ENCODE measurements at places on chromosomes 13 and 19.

GRCh38 chr19:23377276-23377675 is 18.0 kb downstream of the ZNF91 start:
- no peak for DNase-seq

DNA sequence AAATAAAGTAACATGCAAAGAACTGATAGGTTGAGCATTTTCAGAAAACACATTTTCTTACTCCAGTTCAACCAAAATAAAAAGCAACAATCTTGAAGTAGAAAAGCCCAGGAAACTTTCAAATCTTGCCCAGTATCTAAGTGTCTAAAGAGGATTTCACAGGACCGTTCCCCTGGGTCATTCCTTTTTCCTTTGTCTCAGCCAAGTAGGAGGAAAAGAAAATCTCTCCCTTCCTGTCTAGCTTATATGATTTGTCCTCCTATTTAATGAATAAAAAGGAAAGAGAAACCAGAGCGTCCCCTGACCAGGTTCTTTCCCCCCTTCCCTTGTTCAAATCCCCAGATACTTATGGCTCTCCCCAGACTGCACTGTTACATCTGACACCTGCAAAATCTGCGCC is 248.0 kb downstream of the KCTD12 start:
- DNase-seq, result no peak

DNA sequence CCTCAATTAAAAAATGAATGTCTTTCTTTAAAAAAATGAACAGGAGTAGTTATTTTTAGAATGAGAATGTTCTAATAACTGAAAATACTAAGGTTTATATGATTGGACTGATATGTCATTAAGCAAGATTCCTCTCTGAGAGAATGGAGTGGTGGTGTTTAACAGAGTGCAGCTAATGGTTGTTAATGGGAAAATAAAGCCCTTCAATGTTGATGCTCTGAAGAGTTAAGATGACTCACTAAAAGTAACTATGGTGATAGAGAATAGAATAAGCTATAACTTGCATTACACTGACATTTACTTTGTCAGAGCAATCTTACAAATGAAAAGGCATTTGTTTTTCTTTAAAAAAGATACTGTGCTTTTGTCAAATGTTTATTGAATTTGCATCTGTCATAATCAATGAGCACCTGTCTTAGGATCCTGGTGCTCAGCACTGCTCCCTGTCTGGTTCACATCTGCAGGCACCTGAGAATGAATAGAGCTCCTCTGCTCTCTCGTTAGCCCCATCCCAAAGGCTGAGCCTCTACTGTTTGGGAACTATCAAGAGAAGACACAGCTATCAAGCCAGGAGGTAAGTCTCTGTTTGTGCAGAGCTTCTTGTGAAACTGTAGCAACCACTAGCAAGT is 15.1 kb downstream of the PABPC3 start:
- no peak for DNase-seq

DNA sequence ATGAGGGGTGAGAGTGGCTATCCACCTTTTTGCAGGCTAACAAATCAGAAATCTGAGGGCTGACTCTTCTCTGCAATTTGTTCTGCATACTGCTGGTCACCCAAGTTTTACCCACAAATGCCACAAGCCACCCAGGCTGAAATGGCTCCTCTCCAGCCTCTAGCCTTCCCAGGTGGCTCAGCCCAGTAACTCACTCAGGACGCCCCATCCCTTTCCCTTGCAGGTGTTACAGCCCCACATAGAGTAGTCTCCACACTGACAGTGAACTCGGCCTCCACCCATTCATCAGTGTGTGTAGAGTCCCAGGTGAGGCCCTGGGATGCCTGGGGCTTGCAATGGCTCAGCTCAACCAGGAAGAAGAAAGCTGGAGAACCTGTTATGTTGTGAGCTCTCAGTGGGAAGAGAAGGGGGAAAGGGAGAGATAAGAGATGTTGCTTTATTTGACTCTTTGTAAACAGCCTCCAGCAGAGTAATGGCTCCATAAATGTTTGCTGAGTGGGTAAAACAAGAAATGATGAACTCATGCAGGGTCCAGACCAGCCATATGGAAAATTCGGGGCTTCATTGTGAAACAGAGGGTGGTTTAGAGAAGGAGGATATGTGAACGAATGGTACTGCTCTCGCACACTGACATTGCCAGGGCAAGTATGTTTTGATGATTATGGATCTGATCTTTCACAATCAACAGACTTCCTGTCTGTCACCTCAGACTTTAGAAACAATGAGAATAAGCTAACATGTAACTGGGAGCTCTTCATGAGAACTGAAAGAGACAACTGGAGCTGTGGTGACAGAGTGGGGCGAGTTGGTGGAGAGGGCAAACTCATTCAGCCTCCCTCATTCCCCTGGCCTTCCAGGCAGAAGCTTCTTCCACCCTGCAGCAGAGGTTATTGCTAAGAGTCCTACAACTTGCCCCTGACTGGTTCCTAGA is 74.2 kb upstream of the RFC3 start:
- no peak for DNase-seq

GRCh38 chr13:39099231-39099630 is 61.0 kb downstream of the NHLRC3 start:
- DNase-seq, result no peak

DNA sequence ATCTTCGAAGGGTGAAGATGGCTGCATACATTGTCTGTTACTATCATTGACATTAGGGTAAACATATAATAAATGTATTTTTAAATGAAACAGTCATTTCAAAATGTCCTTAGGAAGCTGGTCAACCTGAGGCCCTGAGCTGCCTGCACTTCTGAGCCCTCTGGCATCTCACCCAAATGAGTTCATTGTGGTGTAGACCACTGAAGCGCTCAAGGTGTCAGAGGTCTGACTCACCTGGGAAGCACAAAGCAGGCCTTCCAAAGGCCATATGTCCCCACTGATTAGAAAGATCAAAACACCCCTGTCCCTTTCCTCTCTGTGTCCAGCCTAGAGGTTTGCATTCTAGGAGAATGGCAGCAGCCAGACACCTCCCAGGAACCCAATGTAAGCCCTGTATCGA is 59.6 kb downstream of the COL4A2 start:
- no peak for DNase-seq

DNA sequence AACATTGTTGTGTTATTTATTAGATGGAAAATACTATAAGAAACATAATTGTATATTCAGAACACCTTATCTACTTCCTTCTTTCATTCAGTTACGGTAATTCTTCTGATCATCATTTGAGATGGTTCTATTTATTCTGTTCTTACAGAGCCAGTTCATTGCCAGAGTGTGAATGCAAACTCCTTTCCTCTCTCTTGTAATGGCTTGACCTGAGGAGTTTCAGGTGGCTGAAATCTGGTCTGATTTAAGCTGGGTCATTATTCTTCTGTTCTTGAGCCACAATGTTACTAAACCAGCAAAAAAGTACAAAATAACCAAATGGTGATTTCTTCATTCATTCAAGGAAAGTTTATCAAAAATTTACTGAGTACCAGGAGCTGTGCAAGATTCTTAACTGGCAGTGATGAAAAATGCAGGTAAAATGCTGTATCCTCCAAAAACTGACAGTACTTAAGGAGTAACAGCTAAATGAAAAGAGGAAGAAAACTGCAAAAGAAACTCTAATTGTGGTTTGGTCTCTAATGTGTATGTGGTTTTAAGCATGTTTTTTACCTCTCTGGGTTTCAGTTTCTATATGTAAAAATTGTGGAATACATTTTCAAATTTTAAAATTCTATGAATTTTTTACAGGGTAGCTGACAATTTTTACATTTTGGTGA is 182.4 kb upstream of the UFM1 start:
- DNase-seq, result no peak

DNA sequence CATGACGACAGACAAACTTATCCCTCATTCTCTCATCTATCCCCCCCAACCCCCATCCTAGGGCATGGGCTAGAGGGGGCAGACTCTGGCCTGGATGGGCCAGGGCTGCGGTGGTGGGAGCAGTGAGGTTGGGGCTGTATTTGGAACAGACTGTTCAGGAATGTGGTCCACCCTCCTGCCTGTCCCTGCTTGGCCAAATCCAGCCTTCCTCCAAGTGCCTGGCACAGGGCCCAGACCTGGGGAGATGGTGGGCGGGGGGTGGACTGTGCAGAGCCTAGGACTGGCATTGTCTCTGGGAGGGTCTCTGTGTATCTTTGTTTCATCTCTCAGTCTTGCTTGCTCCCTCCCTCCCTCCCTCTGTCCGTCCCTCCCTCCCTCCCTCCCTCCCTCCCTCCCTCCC is 14.2 kb downstream of the EGLN2 start:
- DNase-seq, result no peak

GRCh38 chr13:78659732-78660494 is 958 bp upstream of the OBI1 start:
- DNase-seq, result peak; percentile 19

DNA sequence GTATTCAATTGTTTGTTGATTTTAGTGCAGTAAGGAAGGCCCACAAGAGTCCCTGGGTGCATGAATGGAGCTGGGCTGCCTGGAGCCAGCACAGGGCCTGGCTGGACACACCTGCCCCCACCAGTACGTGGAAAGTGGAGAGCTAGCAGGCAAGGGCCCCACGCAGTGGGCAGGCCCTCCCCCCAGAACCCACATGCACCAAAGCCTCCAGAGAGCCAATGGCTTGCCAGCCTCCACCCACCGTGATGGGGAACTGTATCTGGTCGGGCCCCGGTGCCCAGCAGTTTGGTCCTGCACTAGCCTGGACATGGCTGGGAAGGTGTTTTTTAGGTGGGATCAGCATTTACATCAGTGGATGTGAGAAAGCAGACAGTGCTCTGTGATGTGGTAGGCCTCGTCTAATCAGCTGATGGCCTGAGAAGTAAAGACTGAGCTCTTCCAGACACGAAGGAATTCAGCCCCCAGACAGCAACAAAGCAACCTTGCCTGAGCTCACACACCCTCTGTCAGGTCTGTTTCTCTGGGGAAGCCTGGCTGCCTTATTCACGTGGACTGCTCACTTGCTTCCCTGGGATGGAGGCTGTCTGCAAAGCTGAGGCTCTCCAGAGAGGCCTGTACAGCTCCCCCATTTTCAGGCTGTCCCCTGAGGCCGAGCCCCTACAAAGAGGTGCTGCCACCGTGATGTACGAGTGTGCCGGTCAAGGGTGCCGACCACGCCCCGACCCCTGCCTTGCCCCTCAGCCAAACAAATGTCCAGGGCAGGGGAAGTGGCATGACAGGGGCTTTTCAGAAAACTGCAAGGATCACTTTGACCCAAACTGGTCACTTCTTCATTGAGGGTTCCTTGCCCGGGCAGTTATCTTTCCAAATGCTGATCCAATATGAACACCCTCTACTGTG is 27.5 kb downstream of the RAB20 start:
- no peak for DNase-seq

DNA sequence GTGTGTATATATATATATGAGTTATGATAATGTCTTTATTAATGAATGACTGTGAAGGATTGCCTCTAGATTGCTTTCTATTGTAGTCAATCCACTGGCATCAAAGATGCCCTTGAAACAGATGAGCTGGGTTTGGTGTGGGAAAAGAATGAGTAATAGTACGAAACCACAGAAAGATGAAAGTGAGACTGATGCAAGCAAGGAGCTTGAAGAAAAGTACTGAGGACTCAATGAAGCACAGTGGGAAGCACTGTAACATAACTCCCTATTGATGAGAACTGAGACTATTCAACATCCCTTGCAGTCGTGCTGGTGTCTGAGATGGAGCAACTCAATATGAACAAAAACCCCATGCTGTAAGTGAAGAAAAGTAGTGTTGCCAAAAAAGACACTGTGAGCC is 1794.2 kb downstream of the SLITRK5 start:
- peak; percentile 18 for DNase-seq

All from T-helper 1 cell (primary cell).